ENCODE measurements at places on chromosomes 5 and 9. TPM values are rescaled to one million over a fixed set of nuclear protein-coding genes. Genes with fewer than 3 reads are reported as not detected.

PIP5K1B gene
- not detected for total RNA-seq

GCNT1 gene
- 8.6 TPM for total RNA-seq

PCDHB5 gene
- total RNA-seq = 7.5 TPM

SUSD3 gene
- not detected for total RNA-seq

ZNG1C gene
- 25.4 TPM for total RNA-seq

FBN2 gene
- 1,312 TPM for total RNA-seq

SLC35A4 gene
- total RNA-seq = 79.6 TPM

UBE2QL1 gene
- total RNA-seq = not detected

ANKRD18A gene
- total RNA-seq = 14.6 TPM

PAM gene
- total RNA-seq = 267 TPM

ECM2 gene
- 53.3 TPM for total RNA-seq

MRPS2 gene
- total RNA-seq = 33.4 TPM

All from osteocyte (in vitro differentiated cells).